Right renal cortex interstitium (tissue), 3 donors: ENCODE measurements at places on chromosomes 7 and 10.
A peak's percentile ranks its signal among the peaks of the same experiment; 100 is the strongest.

DNA sequence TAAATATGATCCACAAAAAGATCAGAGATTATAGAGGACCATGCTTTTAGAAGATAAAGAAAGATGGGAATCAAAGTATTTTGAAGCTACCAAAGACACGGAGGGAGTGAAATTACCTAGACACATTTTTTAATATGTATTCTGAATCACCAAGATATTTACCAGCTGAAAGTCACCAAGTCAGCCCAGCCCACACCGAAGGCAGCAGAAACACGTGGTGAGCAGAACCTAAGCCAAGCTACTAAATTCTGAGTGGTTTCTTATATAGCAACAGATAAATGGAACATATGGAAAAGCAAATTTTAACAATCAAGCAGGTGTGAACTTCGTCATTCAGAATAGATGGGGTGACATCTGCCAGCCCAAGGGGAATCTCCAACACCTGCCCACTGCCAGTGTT, 134.7 kb upstream of the AKR1E2 start:
- DNase-seq: no peak

GRCh38 chr10:32376097-32376496, 29.1 kb upstream of the EPC1 start:
- peak; percentile 10 for DNase-seq

GRCh38 chr10:75187961-75188426, 22.6 kb upstream of the VDAC2 start:
- DNase-seq: no peak

- no peak for DNase-seq
These were observed 1.6 kb downstream of the AKAP9 start for GRCh38 chr7:91942312-91942711.

DNA sequence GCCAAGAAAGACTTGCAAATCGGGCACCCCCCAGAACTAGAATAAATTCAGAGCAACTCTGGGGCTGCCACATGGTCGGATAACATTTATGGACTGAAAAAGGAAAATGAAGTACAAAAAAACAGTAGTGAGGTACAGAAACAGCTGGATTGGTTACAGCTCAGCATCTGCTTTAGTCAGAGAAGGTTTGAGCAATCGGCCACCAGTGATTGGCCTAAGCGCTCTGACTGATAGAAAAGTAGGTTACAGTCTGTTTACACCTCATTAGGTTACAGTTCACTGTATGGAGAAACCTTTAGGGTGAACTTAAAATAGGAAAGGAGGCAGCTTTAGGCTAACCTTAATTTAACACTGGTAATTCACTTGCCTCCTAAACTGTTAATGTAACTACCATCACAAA, 102.0 kb upstream of the DKK1 start:
- no peak for DNase-seq

- DNase-seq: peak; percentile 37
These were observed 36.7 kb downstream of the ASNS start for GRCh38 chr7:97835296-97836138.

DNA sequence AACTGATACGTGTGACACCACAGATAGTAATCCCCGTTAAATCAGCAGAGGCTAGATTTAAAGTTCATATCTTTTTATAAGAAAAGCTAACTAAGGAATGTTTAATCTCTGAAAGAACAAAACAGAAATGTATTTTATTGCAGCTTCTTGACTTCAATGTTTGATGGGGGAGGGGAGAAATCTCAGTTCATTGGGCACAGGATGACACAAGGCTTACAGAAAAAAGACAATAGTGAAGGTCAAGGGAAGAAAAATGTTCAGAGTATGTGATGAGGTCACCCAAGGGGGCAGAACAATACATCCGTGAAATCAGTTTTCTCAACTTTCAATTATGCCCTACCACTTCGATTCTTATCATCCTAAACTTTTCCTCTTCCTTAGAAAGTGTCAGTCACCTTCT, 102.9 kb downstream of the ELAPOR2 start:
- DNase-seq: no peak

- no peak for DNase-seq
These were observed 397.5 kb downstream of the KCNMA1 start for GRCh38 chr10:77240041-77240652.

- no peak for DNase-seq
These were observed 16.0 kb downstream of the CCDC71L start for GRCh38 chr7:106644999-106645398.

GRCh38 chr10:53864846-53865245, 936.2 kb downstream of the PCDH15 start:
- no peak for DNase-seq

DNA sequence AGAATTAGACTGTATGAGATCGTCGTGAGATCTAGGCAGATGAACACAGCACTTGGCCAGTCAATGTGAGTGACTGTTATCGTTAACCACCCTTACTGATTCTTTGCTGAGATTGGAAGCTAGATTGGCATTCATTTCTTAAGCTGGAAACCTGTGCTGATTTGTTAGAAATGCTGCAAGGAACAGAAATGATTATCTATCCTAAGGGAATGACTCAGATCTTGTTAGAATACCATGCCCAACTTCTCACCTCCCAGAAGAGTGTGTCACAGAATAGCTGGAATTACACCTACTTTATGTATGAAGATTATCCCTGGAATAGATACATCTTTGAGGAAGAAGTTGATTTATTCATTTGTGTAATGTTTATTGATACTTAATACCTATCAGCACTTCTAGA, 275.2 kb downstream of the AUTS2 start:
- DNase-seq: no peak

DNA sequence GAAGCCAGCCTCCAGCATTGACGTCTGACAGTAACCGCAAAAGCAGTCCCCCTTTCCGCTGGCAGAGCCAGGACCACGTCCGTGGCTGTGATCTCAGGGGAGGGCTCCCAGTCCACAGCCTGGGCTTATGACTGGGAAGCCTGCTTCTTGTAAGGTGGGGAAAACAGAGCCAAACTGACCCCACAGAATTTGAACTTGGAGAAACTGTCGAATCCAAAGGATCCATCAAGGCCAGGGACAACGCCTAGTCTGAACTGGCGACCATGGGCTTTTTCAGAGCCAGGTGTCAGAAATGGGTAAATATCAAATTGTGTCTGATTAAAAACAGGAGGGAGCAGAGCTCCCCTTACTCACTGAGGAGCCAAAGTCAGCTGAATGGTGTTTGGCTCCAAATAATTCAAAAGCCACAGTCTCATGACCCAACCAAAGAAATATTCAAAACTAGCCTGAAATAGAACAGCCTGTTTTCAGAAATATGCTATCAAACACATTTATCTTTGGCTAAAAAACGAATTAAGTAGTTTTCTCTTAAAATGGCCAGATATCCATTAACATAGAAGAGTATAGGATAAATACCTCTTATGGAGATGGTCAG, 751.4 kb upstream of the GALNT17 start:
- DNase-seq: no peak

DNA sequence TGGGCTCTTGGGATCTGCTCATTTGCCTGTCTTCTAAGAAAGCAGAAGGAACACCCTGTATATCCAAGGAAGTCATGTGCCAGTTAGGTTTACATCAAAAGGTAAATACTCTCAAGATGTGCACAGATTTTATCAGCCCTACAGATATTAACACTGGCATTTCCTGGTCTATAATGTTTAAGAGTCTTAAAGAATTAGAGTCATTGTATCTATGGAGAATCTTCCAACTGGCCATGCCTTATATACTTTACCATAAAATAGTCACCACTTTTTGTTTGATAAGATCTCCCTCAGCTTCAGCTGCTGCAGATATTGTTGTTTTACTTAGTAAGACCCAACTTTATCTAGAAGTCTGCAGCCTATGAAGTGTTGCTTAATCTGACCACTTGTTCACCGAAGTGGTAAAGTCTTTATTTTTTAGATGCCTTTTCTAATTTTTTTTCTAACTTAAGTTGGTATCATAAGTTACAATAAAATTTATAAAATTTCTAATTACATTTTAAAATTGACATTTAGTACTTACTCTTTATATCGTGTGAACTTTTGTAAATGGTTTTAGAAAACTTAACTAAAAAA, 58.5 kb downstream of the CPED1 start:
- no peak for DNase-seq

DNA sequence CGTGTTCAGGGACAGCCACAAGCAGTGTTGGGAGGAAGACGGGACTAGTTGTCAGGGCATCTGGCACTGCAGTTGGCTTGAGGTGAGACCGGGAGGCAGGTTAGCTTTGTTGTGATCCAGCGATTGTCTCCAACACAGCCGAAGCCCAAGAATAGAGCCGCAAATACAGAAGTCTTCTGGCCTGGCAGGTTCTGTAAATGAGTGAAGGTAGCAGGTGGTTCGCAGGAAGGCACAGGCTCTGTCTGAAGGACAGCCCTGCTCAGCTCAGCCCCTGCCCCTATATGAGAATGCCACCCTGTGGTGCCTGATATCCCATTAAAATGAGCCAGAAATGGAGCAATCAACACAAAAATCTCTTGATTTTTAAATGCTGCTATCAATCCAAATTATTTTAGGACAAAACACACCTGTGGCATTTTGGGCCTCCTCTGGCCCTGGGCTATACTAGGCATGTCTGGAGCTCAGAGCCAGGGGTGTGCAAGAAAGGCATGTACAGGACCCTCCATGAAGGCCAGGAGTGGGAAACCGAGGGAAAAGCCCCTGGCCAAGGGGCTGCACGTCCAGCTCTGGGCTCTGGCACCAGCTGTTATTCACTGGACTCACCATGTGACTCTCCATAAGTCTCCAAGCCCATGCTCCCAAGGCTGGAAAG, 11.2 kb upstream of the C10orf71 start:
- no peak for DNase-seq

DNA sequence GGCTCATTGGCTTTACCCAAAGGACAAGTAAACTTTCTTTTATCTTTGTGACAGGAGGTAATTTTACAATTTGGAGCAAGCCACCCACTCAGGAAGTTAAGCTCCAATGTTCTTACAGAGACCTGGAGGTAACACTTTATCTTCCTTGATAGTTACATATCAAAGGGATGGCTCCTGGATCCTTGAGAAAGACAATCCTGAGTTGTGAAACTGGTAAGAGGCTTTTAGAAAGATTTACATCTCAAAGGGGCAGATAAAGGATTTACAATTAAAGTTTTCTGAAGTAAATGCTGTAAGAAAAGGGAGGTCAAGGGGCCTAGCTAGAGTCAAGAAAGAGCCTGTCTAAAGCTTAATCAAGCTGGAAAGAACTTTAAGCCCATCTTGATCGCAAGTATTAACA, 124.4 kb upstream of the ZNF804B start:
- no peak for DNase-seq

DNA sequence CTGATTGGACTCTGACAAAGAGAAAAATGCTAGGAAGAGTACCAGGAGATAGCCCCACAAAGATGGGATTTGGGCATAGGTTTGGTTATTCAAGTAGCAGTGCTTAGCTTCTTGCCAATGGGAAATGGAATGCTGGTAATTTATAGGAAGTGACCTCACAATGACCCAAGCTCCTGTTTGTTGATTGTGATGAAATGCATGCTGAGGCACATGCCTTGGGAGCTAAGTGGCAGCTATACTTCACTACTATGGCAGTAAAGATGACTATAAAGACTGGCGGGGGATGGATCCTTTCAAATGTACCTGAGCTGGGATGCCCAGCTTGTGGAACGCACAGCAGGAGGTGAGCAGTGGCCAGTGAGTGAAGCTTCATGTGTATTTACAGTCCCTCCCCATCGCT, 153.8 kb downstream of the ZNF22 start:
- no peak for DNase-seq

- no peak for DNase-seq
These were observed 627 bp downstream of the DUSP5 start for GRCh38 chr10:110498087-110498981.

DNA sequence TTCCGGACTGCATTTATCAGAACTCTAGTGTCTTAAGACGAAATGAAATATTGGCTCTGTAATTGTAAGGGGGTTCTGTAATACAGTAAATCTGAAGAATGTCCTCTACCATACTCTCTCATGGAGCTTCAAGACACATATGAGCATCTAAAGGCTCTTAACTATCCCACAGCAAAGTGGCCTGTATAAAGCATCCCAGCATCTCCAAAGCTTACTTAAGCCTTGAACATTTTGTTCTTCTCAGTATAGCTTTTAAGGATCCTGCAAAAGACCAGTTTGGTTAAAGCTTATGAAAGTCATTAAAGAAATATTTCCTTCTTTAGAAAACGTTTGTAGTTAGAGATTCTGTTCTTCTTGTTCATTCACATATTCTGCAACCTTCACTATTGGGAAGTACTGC, 75.1 kb downstream of the HGF start:
- no peak for DNase-seq

DNA sequence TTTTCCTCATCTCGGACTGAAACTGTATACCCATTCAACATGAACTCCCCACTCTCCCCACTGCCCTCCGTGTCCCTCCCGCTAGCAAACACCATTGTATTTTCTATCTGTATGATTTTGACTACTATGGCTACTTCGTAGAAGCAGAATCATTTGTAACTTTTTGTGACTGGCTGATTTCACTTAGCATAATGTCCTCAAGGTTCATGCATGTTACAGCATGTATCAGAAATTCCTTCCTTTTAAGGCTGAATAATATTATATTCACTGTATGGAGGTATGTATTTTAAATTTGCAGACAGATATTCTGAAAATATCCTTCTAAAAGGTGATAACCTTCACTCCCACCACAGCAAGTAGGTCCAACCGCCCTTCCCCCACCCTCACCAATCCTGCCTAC, 42.9 kb upstream of the MMD2 start:
- DNase-seq: no peak

GRCh38 chr10:56622335-56622973, 261.4 kb upstream of the ZWINT start:
- no peak for DNase-seq

- no peak for DNase-seq
These were observed 32.3 kb upstream of the BHLHA15 start for GRCh38 chr7:98178762-98179490.

GRCh38 chr7:81244224-81244623, 325.4 kb upstream of the SEMA3C start:
- DNase-seq: no peak
